ENCODE measurements at places on chromosomes 7 and 10. TPM values are rescaled to one million over a fixed set of nuclear protein-coding genes. Genes with fewer than 3 reads are reported as not detected.

DNA sequence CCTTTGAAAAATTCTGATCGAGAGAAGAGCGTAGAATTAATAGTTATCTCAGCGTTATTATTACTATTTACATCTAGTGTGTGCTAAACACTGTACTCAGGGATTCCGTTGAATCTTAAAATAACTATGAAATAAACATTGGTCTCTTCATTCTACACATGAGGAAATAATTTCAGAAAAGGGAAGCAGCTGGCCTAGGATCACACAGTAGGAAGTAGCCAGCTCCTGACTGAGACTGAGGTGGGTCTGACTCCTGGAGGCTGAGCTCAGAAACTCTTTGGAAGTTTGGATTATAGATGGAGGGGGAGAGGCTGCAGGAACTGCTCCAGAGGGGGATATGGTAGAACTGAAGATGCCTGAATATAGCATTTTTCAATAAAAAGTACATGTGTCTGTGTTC is 183.9 kb upstream of the WDR11 start:
- no peaks in the 10 kb centered on the region for H3K4me1 ChIP-seq
- no peak for DNase-seq
- H3K27me3 ChIP-seq, result peaks cover 40% of the 10 kb centered on the region

- H3K27ac ChIP-seq, result no peak overlapping the region
- DNase-seq, result no peak
- H3K27me3 ChIP-seq, result no peaks in the 10 kb centered on the region
- H3K36me3 ChIP-seq, result peaks cover 2% of the 10 kb centered on the region
- H3K4me1 ChIP-seq, result peaks cover 8% of the 10 kb centered on the region
- no peak overlapping the region for H3K4me3 ChIP-seq
Measured at GRCh38 chr10:112531421-112531820, 84.4 kb downstream of the VTI1A start.

GRCh38 chr10:43452356-43452914 is 15.5 kb downstream of the ZNF487 start:
- DNase-seq, result no peak
- H3K4me1 ChIP-seq, result peaks cover 15% of the 10 kb centered on the region
- H3K36me3 ChIP-seq, result peaks cover 4% of the 10 kb centered on the region
- no peak overlapping the region for H3K27ac ChIP-seq

DNA sequence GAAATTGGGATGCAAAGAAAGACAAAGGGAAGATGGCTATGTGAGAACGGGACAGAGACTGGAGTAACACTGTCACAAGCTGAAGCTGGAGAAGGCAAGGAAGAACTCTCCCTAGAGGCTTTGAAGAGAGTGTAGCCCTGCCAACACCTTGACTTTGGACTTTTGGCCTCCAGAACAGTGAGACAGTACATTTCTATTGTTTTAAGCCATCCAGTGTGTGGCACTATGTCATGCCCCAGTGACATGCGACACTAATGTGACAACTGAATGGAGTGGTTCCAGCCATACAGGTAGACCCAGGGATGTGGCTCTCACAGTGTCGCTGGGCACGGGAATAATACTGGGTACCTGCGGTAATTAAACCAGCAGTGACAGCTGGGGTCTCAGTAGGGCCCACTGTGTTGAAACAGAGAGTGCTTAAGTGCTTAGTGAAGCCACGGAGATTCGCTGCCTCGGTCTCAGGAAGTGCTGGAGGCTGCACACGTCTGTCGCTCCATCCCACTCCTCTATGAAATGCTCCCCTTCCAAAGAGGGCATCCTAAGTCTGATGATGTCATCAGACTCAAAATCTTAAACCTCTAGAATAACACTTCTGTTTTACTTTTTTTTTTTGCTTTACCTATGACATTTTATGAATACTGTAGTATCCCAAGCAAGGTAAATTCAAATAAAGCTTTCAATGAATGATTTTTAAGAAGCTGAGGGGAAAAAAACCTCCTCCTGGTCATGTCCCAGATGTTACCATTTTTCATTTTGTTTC is 154.6 kb upstream of the RHEB start:
- no peak overlapping the region for H3K27ac ChIP-seq
- H3K4me1 ChIP-seq, result peaks cover 9% of the 10 kb centered on the region
- no peaks in the 10 kb centered on the region for H3K27me3 ChIP-seq
- no peak for DNase-seq
- H3K4me3 ChIP-seq, result no peak overlapping the region
- no peaks in the 10 kb centered on the region for H3K36me3 ChIP-seq

DNA sequence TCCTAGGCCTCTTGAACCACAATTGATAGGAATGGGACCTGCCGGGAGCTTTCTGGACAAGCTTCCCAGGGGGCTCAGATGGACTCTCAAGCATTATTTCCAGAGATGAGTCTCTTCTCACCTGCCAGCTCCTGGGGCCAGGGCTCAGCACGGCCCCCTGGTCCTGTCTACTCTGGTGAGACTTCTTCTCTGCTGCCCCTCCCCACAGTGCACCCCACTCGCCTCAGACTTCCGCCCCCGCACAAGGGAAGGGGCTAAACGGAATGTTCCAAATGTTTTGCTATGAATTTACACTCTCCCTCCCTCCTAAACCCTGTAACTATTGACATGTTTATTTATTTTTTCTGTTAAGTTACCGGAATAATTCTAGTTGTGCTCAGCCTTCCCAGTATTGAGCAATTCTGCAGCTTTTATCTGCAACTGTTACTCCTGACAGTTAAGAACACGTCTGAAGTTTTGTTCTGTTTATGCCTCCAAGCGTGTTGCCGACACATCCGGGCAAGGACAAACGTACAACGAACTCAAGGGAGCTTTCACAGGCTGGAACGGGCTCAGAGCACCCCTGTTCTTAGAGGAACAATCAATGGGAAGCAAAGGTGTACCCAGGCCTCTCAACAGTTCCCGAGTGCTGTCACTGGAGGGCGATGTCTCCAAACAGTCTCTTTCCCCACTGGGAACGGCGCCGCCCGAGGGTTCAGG is 55.2 kb downstream of the FHIP2A start:
- H3K27ac ChIP-seq, result no peak overlapping the region
- peaks cover 35% of the 10 kb centered on the region for H3K4me1 ChIP-seq
- DNase-seq, result peak; percentile 56
- H3K36me3 ChIP-seq, result no peaks in the 10 kb centered on the region

DNA sequence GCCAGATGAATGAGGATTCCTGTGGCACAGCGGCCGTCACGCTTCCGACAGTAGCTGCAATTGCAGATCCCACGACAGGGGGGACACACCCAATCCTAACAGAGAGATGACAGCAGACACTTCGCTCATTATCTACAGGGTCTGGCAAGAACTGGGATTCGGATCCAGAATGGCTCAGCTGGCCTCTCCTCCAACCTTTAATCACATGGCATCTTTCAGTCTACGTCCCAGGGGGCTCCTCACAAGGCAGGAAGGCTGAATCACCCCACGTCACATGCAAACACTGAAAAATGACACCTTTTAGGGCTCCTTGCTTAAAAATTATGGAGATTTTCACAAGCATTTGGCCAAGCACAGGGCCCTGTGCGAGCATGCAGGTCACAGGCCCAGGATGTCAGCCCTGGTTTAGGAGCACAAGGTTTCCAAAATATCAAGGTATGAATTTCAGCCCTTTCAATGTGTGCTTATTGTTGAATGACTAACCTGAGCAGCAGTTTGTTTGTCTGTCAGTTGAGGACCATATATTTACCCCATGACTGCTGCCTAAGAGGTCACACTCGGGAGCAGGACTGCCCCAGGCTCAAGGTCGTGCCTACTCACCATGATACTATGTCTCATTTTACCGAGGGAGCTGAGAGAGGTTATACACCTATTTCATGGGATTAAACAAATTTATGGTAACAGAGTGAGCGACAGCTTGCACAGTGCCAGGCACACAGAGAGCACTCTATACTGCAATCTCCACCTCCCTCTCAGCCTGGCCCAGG is 42.5 kb downstream of the CDCA7L start:
- H3K4me1 ChIP-seq, result peaks cover 4% of the 10 kb centered on the region
- H3K27ac ChIP-seq, result no peak overlapping the region
- H3K36me3 ChIP-seq, result peaks cover 38% of the 10 kb centered on the region
- DNase-seq, result no peak
- H3K4me3 ChIP-seq, result no peak overlapping the region
- H3K27me3 ChIP-seq, result no peaks in the 10 kb centered on the region

GRCh38 chr7:30465046-30465810 is 13.4 kb downstream of the NOD1 start:
- H3K4me3 ChIP-seq, result no peak overlapping the region
- no peaks in the 10 kb centered on the region for H3K27me3 ChIP-seq
- H3K4me1 ChIP-seq, result peaks cover 49% of the 10 kb centered on the region
- H3K27ac ChIP-seq, result peak overlapping the region; percentile 88
- H3K36me3 ChIP-seq, result no peaks in the 10 kb centered on the region

The SEMA4G gene
- total RNA-seq, result 22.2 TPM

The VSTM2A gene
- not detected for total RNA-seq

DNA sequence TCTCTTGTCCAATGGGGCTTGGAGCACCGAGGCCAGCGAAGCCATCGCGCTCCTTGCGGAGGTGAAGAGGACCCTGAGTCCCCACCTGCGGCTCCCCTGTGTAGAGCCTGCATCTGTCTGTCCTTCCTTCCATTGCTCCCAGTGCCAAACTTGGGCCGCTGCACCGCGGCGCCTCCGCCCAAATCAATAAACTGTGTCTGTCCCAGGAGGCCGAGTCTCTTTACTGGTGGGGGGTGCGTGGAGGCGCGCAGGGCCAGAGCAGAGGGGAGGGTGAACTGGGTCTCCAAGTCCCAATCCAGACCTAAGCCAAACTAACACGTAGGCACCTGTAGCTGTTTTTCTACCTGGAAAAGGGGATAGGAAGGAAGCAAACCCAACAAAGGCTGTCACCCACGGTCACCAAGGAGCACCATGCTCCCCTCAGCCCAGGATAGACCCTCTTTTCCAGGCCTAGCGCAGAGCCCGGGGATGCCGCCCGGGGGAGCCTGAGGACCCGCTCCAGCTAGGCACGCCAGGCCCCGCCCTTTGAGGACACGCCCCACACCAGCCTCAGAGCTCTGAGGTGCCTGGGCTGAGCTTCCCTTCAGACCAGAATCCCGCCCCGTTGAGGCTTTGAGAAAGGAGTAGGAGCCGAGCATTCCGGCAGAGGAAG is 1.2 kb upstream of the CHAT start:
- H3K4me3 ChIP-seq, result no peak overlapping the region
- no peaks in the 10 kb centered on the region for H3K36me3 ChIP-seq
- peaks cover 9% of the 10 kb centered on the region for H3K4me1 ChIP-seq
- no peak for DNase-seq

- no peaks in the 10 kb centered on the region for H3K36me3 ChIP-seq
- H3K27me3 ChIP-seq, result peaks cover 41% of the 10 kb centered on the region
- no peak overlapping the region for H3K4me3 ChIP-seq
- H3K27ac ChIP-seq, result no peak overlapping the region
- peaks cover 2% of the 10 kb centered on the region for H3K4me1 ChIP-seq
Measured at GRCh38 chr10:123766012-123766411, 99.9 kb downstream of the GPR26 start.

The CDH23 gene
- total RNA-seq, result 2.5 TPM

DNA sequence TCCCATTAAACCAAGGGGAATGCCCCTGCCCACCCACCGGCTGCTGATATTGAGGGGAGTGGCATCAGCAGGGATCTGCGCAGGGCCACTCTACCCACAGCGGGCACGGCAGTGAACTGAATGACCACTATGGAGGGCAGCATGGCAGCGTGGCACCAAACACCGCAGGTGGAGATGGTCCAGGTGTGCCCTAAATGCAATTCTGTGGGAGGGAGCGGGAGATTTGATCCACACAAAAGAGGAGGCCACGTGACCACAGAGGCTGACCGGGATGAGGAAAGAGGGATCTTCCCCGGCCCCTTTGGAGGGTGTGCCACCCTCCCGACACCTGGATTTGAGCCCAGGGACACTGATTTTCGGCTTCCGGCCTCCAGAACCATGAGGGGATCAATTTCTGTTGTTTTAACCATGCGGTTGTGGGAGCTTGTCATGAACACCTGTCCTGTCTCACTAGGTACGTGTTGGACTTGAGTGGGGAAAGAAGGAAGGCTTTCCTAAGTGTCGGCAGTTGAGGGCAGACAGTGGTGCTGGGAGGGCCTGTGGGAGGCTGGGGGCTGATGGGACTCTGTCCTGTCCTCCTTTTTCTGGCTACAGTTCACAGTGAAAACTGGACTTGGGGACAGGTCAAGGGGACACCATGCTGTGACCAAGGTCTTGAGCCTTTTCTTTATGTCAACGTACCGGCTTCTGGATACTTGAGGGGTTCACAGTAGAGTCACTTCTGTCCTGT is 66.1 kb downstream of the CFAP46 start:
- peaks cover 3% of the 10 kb centered on the region for H3K4me1 ChIP-seq
- no peak overlapping the region for H3K4me3 ChIP-seq
- peaks cover 47% of the 10 kb centered on the region for H3K27me3 ChIP-seq
- H3K36me3 ChIP-seq, result no peaks in the 10 kb centered on the region

- H3K4me3 ChIP-seq, result no peak overlapping the region
- peaks cover 16% of the 10 kb centered on the region for H3K4me1 ChIP-seq
- no peak overlapping the region for H3K27ac ChIP-seq
- H3K27me3 ChIP-seq, result peaks cover 15% of the 10 kb centered on the region
- H3K36me3 ChIP-seq, result no peaks in the 10 kb centered on the region
Measured at GRCh38 chr10:91312382-91312733, 91.9 kb downstream of the PCGF5 start.

The PRPS1L1 gene
- not detected for total RNA-seq

DNA sequence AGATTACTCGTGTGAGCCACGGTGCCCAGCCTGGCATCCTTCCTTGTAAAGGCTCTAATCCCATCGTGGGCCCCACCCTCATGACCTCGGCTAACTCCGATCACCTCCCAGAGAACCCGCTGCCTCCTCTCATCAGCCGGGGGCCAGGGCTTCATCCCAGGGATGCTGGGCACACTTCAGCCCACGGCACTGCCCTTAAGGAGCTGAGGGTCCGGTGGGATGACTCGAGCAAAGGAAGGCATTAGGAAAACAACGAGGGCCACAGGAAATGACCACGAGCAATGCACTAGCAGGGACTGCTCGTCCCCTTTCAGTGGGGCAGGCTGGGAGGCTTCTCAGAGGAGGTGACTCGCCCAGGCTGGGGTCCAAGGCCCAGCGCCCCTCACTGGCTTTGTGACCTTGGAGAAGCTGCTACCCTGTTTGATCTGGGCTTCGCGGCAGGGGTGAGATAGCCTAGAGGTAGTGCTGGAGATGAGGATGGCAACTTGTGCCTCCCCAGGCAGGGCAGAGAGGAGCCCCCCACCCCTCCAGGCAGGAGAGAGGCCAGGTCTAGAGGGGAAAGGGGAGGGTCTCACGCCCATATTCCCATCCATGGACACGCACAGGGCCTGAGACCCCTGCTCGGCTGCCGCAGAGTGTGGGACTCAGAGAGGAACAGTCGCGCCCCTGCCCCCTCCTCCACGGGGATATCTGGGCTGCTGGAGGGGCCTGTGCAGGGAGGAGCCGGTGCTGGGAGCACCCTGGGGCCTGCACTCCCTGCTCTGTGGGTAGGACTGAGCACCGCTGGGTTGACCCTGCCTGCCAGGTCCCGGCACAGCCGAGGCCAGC is 26.8 kb downstream of the ELFN1 start:
- peaks cover 12% of the 10 kb centered on the region for H3K36me3 ChIP-seq
- H3K27ac ChIP-seq, result no peak overlapping the region
- DNase-seq, result peak; percentile 8

GRCh38 chr10:74244097-74244685 is 93.2 kb downstream of the ADK start:
- H3K4me1 ChIP-seq, result peaks cover 31% of the 10 kb centered on the region
- peaks cover 12% of the 10 kb centered on the region for H3K36me3 ChIP-seq
- H3K4me3 ChIP-seq, result no peak overlapping the region

- no peaks in the 10 kb centered on the region for H3K36me3 ChIP-seq
- H3K27me3 ChIP-seq, result no peaks in the 10 kb centered on the region
- H3K27ac ChIP-seq, result no peak overlapping the region
Measured at GRCh38 chr7:3915337-3915878, 614.4 kb downstream of the SDK1 start.

The HOXA5 gene
- 133 TPM for total RNA-seq

GRCh38 chr7:107234436-107234835 is 65.6 kb downstream of the HBP1 start:
- H3K4me1 ChIP-seq, result no peaks in the 10 kb centered on the region
- no peak for DNase-seq
- H3K4me3 ChIP-seq, result no peak overlapping the region

All from mesothelial cell of epicardium (in vitro differentiated cells).